NCI-H2029 treated with DMSO at 0.1 percent for 48 hours (cell line): ENCODE measurements at places on chromosomes 3 and 15.

GRCh38 chr15:79562403-79562815 lies 130.3 kb downstream of the MINAR1 start:
- no peak for DNase-seq

- DNase-seq, result no peak
These were observed 338.9 kb upstream of the TMCO5A start for GRCh38 chr15:37595426-37595970.

DNA sequence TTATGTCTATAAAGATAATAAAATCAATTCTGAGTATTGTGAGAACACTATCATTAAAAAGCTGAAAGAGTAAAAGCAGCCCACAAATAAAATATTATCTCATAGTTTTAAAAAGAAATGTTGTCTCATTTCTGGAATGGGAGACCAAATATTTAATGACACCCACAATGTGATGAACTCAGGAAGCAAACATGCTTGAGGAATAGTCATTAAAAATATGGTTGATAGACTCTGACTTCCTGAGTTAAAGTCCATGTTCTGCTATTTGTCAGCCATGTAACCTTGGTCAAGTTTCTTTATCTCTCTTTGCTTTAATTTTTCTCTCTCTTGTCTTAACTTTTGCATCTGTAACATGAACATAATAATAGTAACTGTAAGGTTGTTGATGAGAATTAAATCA lies 35.5 kb upstream of the CHMP2B start:
- DNase-seq, result no peak

- DNase-seq, result peak; percentile 57
These were observed 31.7 kb upstream of the MNS1 start for GRCh38 chr15:56496635-56497034.

- no peak for DNase-seq
These were observed 51.8 kb downstream of the MITF start for GRCh38 chr3:69791106-69791505.

GRCh38 chr3:169771497-169772304 lies 1.5 kb upstream of the MYNN start:
- peak; percentile 81 for DNase-seq

DNA sequence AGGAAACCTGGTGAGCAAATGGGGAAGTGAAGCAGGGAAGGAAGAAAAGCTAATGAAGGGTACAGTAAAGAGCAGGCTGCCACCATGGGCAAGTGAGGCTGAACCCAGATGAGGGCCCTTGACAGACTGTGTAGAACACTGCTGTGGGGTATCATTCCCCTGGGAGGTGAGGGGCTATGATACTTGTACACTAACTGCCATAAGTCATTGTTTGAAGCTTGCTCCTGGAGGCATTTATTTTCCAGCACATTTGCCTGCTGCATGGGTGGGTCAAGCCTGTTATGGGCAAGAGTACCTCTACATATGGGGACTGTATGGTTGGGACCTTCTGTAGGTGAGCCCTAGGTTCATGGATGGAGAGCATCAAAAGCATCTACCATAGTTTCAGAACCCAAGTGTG lies 57.4 kb downstream of the POMGNT2 start:
- no peak for DNase-seq

DNA sequence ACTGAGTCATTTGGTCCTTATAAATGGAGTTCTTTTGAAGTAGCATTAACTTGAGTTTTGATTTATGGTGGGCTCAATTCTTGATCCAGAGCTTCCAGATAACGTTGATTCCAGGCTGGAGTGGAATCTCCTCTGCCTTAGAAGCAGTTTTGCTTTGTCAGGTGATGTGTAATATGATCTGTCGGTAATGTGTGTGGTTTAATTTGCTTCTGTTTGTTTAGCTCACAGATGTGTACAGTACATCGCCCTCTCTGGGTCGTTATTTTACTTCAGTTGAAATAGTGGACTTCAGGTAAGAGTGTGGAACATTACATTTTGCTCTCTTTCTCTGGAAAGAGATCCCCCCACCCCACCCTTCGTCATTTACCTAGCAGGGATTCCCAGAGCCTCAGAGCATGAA lies 23.1 kb downstream of the C3orf52 start:
- DNase-seq, result peak; percentile 39

GRCh38 chr15:57327985-57328471 lies 48.3 kb upstream of the CGNL1 start:
- no peak for DNase-seq

- no peak for DNase-seq
These were observed 62.6 kb downstream of the CRTC3 start for GRCh38 chr15:90592131-90592881.
